ENCODE measurements at places on chromosomes 11 and 22.

- DNase-seq: no peak
Observed at GRCh38 chr11:9971894-9972293, 308.0 kb downstream of the SWAP70 start.

GRCh38 chr22:41929418-41929810 is 2.8 kb upstream of the TNFRSF13C start:
- DNase-seq: no peak

DNA sequence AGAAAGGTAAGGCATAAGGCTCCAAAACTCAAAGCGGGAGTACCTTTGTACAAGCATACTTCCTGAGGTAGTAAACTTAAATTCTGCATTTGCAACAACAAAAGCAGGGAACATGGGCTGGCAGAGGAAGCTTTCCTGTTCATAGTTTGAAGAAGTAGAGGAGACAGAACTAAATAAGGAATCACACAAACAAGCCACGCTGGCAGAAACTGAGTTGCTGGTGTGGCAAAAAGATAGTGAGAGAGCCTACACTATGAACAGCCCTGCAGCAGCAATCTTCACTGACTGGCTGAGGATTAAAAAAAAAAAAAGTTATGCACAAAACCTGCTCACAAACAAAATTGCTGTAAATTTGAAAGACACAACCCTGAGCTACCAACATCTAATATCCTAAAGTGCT is 46.5 kb downstream of the FCHSD2 start:
- no peak for DNase-seq

- DNase-seq: no peak
Observed at GRCh38 chr11:88979641-88980040, 86.1 kb downstream of the GRM5 start.

- DNase-seq: no peak
Observed at GRCh38 chr11:72971192-72971967, 157.2 kb downstream of the ATG16L2 start.

GRCh38 chr11:75195167-75195962 is 44.5 kb downstream of the SLCO2B1 start:
- DNase-seq: peak; percentile 10

- no peak for DNase-seq
Observed at GRCh38 chr11:123527526-123527925, 97.5 kb downstream of the GRAMD1B start.

DNA sequence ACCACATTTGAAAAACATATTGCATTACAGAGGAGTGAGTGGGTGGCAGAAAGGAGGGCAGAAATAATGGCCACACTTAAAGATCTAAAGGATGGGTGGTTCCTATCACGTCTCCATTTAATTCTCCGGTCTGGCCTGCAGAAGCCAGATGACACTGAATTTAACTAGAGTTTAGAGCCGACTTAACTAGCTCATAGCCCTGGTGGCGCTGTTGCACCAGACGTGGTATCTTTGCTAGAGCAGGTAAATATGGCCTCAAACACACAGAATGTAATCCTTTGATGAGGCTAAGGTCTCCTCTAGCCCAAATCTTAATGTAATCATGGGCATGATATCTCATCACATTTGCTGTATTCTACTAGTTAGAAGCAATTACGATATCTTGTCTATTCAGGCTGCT is 51.5 kb upstream of the GAL start:
- DNase-seq: peak; percentile 68

GRCh38 chr22:37823134-37823985 is at the start of gene GALR3:
GALR3 (plus strand) TSS chr22:37823382; CDS start chr22:37823407, 25 bp downstream.
- DNase-seq: no peak

GRCh38 chr11:119223856-119224255 is 17.7 kb downstream of the CBL start:
- no peak for DNase-seq

- DNase-seq: peak; percentile 11
Observed at GRCh38 chr11:46948378-46949131, 12.0 kb downstream of the CSTPP1 start.

DNA sequence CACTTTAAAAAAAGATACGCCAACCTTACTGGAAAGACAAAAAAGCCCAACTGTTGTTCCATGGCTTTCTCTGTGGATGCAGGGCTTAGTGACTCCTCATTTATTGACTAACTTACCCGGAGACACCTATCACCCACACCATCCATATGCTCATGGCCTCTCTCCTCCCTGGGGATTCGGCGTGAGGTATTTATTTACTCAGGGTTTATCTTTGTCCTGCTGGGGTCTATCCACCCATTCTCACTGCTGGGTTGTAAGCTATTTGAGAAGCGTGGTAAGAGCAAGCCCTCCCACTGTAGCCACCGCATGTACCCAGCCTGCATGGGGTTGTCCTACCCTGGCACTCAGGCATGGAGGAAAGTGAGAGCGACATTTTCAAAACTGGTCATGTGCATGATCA is 93.6 kb downstream of the NELL1 start:
- DNase-seq: no peak

All from endothelial cell of umbilical vein (primary cell).